Activated CD4-positive, alpha-beta T cell treated with anti-CD3 and anti-CD28 coated beads, Interleukin-10, Interleukin-2, amounts not matched to agents 100 ng/mL and 50 ng/mL, durations not matched to agents 16 hours and 8 hours (primary cell): ENCODE measurements at places on chromosomes 12 and 14.

DNA sequence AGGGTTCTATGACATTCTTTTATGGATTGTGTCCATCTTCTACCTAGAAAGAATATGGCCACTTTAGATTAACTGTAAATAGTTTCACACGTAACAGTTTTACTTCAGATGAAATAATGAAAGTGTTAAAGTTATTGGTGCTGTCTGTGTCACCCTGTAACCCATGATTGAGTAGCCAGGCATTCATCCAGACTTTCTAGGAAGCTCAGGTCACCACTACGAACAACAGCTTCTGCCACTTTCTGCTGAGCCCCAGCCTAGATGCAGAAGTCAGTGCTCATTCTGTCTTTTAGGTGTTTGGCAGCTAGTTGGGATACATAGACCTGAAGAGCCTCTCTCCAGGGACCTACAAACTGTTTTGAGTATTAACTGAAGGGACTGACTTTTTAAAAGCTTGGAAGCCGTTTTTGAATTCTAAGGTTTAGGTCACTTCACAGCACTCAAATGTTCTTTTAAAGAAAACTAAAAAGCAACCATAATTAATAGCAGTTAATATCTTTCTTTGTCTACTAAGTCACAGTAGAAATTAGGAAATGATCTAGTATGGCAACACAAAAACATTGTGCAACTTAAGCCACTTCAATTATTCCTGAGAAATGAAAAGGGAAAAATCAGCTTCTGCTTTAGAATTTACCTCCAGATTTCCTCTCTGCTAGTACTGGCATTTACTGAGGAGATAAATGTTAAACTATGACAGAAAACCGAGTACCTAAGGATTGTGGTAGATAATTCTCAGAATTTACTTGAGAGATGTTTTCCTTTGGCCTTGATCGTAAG, 266.9 kb downstream of the CCDC91 start:
- DNase-seq, result no peak

DNA sequence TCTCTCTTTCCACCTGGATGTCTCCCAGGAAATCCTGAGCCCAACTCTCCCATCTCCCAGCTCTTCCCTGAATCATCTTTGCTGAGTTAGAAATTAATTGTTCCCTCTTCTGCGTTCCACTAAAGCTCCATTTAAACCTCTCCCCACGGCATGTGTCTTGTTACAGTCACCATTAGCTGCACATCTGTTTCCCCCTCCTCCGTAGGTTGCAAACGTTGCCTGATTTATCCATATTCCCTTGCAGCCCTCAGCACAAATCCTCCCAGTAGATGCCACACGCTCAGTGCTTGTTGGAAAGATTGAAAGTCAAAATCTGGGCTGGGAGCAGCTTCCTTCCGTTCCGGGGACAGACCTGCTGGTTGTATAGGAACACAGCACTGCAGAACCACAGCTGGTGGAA, 90.4 kb downstream of the SLC24A4 start:
- no peak for DNase-seq

DNA sequence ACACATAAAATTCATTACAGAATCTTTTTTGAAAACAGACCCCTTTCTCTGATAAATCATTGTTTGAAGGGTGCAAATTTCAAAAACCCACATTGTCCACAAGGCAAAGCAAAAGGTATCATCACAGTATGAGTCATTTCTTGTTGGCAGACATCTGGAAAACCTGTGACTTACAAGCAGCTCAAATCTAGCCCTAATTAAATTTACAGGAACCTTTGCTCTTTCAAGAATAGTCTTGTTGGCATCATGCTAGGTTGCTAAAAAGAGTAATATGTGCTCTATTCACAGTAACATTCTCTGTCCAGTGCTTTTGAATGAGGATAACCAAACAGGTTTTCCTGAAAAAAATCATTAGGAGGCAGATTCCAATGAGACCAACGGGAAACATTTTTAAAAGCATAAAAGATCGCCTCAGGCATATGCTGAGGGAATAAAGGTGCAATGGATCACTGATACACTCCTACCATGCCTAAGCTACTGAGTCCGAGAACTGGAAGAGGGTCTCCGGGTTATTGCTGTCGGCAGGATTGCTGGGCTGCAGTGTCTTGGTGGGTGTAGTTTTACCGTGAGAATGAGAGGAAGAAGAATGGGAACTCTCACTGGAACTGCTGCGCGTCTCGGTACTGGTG, 55.5 kb upstream of the TTC7B start:
- peak; percentile 11 for DNase-seq

- DNase-seq, result no peak
Measured at GRCh38 chr12:67720351-67720856, 71.9 kb downstream of the DYRK2 start.
